ENCODE measurements at places on chromosomes 3 and 15. TPM values are rescaled to one million over a fixed set of nuclear protein-coding genes. Genes with fewer than 3 reads are reported as not detected.
A peak's percentile ranks its signal among the peaks of the same experiment; 100 is the strongest.

- no peaks in the 10 kb centered on the region for H3K27me3 ChIP-seq
- no peak overlapping the region for H3K4me3 ChIP-seq
- no peaks in the 10 kb centered on the region for H3K4me1 ChIP-seq
- no peaks in the 10 kb centered on the region for H3K36me3 ChIP-seq
- no peak overlapping the region for H3K27ac ChIP-seq
- DNase-seq, result no peak
Measured at GRCh38 chr3:36244728-36245127, 135.6 kb upstream of the STAC start.

DNA sequence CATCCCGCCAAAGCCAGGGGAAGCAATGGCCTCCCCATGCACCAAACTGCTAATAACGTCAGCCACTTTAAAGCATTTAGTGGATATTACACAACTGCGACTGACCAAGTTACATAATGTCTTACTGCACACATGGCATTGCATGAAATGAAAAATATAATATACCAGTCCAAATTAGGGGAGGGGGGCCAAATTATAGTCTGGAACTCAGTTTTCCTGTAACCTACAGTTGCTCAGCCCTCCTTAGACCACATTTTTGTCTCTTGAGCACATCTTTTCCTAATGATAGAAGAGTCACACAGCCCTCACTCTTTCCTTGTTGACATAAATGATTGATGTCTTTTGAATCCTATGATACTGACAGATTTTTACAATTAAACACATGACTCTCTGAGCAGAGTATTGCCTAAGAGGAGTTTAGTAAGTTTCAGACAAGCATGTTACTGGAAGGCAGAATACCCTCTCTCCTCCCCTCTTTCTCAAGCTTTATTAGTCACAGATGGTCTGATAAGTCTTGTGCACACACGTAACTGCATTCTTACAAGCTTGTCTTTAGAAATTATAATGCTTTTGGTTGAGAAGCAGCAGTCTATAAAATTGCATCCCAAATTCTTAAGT, 1.1 kb upstream of the PLD1 start:
- H3K4me3 ChIP-seq, result peak overlapping the region; percentile 86
- no peaks in the 10 kb centered on the region for H3K27me3 ChIP-seq
- peaks cover 69% of the 10 kb centered on the region for H3K4me1 ChIP-seq
- H3K36me3 ChIP-seq, result no peaks in the 10 kb centered on the region
- H3K27ac ChIP-seq, result peak overlapping the region; percentile 91
- DNase-seq, result peak; percentile 97

DNA sequence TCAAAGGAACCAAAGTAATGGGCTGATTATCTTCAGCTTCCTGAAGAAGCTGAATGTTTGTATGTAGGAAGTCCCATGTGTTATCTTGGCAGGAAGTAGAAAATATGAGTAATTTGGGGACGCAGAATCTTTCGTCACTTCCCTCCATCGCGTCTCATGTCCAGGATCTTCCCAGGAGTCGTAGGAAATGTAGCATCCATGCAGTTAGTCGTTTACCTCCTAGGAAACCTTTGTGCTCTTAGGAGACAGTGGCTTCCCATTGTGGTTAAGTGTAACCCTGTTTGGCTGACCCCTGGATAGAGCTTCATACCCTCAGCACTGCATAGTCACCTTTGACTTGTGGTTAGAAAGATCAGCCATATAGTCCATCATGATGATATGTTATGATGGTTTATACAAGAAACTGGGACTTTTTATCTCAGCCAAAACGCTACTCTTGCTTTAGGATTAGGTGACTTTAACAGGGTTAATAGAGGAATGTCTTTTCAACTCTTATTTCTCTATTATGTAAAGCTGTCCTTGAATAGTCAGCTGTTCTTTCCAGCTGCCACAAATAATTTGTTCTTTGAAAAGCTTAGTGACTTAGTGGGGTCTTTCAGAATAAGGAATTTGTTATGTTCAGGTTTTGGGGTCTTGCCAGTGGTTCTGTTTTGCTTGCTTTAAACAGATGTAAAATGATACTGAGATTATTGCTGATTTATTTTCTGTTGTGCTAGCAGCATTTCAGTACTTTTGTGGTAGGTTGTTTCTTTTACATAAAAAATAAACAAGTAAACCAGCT, 92.2 kb downstream of the KLHL25 start:
- peaks cover 2% of the 10 kb centered on the region for H3K27me3 ChIP-seq
- H3K27ac ChIP-seq, result no peak overlapping the region
- H3K4me1 ChIP-seq, result peaks cover 39% of the 10 kb centered on the region
- H3K4me3 ChIP-seq, result no peak overlapping the region
- peaks cover 9% of the 10 kb centered on the region for H3K36me3 ChIP-seq

DNA sequence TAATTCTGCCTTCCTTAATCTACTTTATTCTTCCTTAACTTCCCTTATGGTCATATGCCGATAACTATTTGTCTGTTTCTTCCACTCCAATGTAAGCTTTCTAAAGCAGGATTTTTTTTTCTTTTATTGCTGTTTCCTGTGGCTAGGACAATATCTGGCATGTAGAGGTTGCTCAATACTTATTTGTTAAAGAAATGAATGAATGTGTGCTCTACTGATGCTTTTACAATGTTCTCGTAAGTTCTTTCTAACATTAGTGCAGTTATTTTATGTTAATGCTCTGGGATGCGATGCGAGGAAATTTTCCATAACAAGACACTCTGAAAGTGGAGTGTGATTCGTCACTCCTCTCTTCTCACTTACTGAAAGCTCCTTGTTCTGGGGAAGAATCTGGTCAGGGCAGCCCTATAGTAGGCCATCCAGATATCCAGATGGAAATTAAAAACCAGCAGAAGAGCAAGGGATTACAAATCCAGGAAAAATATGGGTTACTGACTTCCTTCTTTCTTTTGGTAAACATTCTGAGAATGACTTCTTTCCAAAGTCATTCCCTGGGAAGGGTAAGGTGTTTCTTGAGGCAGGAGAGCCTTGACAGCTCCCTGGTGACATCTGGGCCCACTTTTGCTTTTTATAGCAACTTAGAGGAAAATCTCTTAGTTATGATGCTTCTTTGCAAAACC, 420.4 kb downstream of the PDCD6IP start:
- H3K27ac ChIP-seq, result no peak overlapping the region
- no peak overlapping the region for H3K4me3 ChIP-seq
- no peak for DNase-seq
- no peaks in the 10 kb centered on the region for H3K36me3 ChIP-seq

DNA sequence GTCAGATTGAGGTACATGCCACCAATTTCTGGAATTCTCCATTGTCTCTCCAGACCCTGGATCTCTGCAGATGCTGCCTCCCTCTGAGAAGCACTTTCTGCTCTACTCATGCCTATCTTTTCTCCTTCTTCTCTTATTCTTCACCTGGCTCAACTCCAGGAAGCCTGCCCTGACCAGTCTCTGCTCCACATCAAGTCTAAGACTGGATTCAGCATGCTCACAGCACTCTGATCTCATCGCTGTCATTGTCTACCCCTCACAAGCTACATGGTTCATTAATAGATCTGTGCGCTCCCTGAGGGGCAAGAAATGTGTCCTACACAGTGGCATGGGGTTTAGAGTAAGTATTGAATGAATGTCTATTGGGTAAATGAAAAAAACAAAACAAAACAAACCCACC, 38.7 kb downstream of the CCR4 start:
- no peaks in the 10 kb centered on the region for H3K4me1 ChIP-seq
- no peaks in the 10 kb centered on the region for H3K27me3 ChIP-seq
- H3K27ac ChIP-seq, result no peak overlapping the region
- no peak overlapping the region for H3K4me3 ChIP-seq
- DNase-seq, result no peak
- H3K36me3 ChIP-seq, result no peaks in the 10 kb centered on the region

DNA sequence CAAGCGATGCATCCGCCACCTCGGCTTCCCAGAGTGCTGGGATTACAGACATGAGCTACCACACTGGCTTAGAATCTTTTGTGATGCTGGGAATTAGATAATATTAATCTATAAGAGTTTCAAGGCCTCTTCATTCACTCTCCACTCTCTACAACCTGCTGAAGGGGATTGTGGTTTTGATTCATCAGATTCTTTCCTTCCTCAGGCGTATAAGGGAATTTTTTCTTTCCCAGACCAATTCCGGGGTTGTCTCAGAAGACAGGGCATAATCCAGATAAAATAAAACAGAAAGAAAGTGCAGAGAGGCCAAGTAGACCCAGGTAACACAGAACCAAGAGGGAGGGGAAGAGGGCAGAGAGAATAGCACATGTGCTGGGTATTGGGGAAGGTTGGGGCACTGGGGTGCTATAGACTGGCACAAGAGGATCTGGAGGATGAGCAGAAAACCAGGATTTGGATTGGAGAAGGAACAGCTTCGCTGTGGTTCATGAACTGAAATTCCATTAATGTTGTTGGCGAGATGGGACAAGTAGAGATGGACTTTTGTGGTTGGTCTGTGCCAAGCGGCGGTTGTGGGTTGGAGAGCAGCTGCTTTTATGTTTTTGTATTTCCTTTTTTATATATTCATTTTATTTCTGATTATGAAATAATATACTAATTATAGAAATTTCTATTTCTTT, 12.8 kb downstream of the ARL6IP5 start:
- no peak overlapping the region for H3K4me3 ChIP-seq
- no peaks in the 10 kb centered on the region for H3K27me3 ChIP-seq
- H3K27ac ChIP-seq, result no peak overlapping the region
- H3K4me1 ChIP-seq, result peaks cover 40% of the 10 kb centered on the region
- no peak for DNase-seq

DNA sequence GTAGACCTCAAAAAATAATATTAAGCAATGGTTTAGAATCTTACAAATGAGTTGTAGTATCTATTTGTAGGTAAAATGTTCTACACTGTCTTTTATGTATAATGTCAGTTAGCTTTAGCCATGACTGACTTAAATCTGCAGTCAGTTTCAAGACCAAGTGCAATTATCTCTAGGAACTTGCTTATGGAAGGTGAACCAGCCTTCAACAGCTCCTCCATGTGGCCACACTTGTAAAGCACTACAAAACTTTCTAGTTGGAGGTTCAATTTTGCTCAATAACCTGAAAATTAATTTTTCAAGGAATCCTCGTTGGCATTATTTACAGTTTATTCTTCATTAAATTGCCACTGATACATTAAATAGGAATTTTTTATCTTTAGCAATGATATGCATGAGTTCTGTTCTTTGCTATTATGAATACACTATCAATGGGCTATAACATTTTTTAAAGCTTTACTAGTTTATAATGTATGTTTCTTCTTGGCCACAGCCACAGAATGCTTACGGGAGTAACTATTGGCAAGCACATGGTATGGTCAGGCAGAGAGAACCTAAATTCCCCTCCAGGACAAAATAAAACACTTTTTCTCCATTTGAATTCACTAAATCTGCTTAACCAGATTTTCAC, 315.3 kb upstream of the UBE2E2 start:
- no peak overlapping the region for H3K4me3 ChIP-seq
- H3K36me3 ChIP-seq, result no peaks in the 10 kb centered on the region
- H3K27ac ChIP-seq, result no peak overlapping the region
- DNase-seq, result no peak

DNA sequence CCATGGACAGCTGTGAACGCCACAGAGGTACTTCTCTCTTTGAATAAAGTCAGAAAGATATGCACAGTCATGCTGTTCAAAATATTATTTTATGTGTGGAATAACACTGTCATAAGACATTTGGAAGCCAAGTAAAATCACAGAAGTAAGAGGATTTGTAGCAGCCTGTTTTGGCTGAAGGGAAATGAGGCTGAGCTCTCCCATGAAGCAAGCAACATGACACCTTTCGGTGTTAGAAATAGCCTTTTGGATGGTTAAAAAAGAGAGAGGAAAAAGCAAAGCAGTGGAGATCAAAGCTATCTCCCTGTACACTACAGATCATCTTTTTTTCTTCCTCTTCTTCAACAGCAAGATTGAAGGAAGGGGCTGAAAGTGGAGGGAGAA, 755.3 kb downstream of the ROBO1 start:
- H3K36me3 ChIP-seq, result no peaks in the 10 kb centered on the region
- DNase-seq, result no peak
- H3K27ac ChIP-seq, result no peak overlapping the region
- 0 out of 2 replicates have a peak, but pooled peaks cover 17% of the 10 kb centered on the region for H3K4me1 ChIP-seq
- H3K27me3 ChIP-seq, result no peaks in the 10 kb centered on the region

The IL17RD gene
- total RNA-seq, result 0.05 TPM

The CHRFAM7A gene
- total RNA-seq, result not detected

- no peaks in the 10 kb centered on the region for H3K27me3 ChIP-seq
- H3K4me1 ChIP-seq, result peaks cover 27% of the 10 kb centered on the region
- H3K27ac ChIP-seq, result no peak overlapping the region
- H3K4me3 ChIP-seq, result no peak overlapping the region
Measured at GRCh38 chr15:36313736-36314280, 265.6 kb upstream of the CDIN1 start.

DNA sequence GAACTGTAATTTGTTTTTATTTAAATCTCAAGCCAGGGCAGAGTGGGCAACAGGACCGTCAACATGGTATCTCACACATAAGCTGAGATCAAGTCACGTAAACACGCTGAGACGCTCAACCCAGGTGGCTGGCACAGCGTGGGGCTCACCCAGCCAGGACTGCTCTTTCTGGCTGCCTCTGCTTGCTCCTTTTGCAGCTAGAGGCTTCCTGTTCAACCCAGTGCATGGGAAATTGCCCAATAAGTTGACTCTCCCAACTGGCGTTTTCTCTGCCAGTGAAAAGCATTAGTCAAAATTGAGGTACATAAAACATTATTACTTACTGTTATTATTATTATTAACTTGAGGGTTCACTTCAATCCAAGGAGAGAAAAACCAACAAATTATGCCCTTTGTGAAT, 398.1 kb downstream of the NR2F2 start:
- H3K27me3 ChIP-seq, result no peaks in the 10 kb centered on the region
- H3K4me3 ChIP-seq, result no peak overlapping the region
- no peaks in the 10 kb centered on the region for H3K4me1 ChIP-seq
- no peak for DNase-seq
- no peak overlapping the region for H3K27ac ChIP-seq
- H3K36me3 ChIP-seq, result no peaks in the 10 kb centered on the region

The SKOR1 gene
- total RNA-seq, result not detected

DNA sequence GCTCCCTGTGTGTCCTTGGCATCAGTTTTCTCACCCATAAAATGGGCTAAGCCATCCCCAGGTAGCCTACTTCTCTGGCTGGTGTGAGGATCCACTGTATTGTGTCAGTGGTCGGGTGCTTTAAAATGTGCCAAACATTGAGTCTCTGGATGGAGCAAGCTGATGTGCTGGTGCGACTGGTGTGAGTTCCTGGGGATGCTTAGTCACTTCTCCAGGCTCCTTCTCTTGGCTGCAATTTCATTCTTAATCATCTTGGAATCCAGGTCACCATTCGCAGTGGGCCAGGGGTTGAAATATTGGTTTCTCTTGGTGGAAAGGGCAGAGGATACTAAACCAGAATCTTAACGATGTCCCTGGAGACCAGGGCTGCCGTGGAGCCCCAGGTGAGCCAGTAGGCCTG, 29.3 kb downstream of the SCN5A start:
- no peaks in the 10 kb centered on the region for H3K4me1 ChIP-seq
- no peaks in the 10 kb centered on the region for H3K36me3 ChIP-seq
- H3K27me3 ChIP-seq, result peaks cover 21% of the 10 kb centered on the region
- no peak for DNase-seq
- no peak overlapping the region for H3K4me3 ChIP-seq
- no peak overlapping the region for H3K27ac ChIP-seq
